ENCODE measurements at places on chromosomes 16 and 17. TPM values are rescaled to one million over a fixed set of nuclear protein-coding genes. Genes with fewer than 3 reads are reported as not detected.

DNA sequence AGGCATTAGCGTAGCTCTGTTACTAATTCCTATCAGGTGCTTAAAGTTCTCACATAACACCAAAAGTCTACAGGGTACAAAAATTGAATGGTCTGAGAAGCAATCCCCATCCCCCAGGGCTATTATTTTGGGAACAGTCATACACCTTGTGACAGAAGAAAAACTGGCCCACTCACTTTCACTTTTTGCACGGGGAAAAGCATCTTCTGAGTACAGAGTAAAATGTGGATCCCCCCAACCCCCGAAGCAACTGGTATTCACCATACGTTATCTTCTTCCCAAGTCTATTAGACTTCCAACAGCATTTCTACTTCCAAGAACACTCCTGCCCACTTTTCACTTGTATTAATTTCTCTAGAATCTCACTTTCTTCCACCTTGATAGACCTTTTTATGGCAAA, 11.8 kb downstream of the GGA3 start:
- DNase-seq, result no peak

Gene KRT9
- not detected for total RNA-seq

- DNase-seq, result no peak
These were observed 53.5 kb downstream of the C17orf58 start for GRCh38 chr17:67942810-67943209.

DNA sequence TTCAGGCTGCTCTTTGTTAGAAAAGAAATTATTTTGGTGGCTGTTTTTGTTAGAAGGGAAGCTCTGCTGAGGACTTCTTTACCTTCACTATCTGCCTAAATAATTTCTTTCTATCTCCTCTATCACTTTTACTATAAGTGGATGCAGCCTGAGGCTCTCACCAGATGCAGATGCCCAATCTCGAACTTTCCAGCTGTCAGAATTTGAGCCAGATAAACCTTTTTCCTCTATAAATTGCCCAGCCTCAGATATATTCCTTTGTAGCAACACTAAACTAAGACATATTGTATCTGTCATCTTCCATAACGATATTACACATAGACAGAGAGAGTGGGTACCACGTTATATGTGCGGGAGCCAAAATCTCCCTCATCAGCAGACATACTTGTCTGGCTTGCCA, 15.7 kb upstream of the CDH8 start:
- no peak for DNase-seq

GRCh38 chr16:67641779-67642708, 2.9 kb upstream of the CARMIL2 start:
- no peak for DNase-seq

Gene KRTAP4-6
- not detected for total RNA-seq

DNA sequence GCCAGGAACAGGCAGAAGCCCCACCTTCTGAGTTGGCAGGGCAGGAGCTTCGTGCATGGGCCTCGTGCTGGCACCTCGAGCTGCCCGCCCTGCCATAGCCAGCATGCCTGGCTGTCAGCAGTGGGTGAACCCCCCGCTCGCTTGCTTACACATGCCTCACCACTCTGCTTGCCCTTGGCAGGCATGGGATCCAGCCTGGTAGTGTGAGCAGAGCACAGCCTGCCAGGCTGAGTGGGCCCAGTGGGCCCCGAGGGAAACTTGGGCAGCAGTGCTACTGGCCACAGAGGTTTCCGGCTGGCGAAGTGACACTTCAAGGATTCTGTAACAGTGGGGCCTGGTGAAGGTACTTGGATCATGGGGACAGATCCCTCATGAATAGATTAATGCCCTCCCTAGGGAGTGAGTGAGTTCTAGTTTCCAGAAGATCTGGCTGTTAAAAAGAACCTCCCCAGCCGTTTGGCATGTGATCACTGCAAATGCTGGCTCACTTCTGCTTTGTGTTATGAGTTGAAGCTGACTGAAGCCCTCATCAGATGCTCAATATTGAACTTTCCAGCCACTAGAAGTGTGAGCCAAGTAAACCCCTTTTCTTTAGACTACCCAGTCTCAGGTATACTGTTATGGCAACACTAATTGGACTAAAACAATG, 114.7 kb downstream of the BCAS3 start:
- no peak for DNase-seq

GRCh38 chr17:71203953-71204352, 916.9 kb upstream of the SOX9 start:
- DNase-seq, result no peak

Gene YBX2
- 23.6 TPM for total RNA-seq

Gene CMTM2
- total RNA-seq, result not detected

Gene NPB
- total RNA-seq, result not detected

DNA sequence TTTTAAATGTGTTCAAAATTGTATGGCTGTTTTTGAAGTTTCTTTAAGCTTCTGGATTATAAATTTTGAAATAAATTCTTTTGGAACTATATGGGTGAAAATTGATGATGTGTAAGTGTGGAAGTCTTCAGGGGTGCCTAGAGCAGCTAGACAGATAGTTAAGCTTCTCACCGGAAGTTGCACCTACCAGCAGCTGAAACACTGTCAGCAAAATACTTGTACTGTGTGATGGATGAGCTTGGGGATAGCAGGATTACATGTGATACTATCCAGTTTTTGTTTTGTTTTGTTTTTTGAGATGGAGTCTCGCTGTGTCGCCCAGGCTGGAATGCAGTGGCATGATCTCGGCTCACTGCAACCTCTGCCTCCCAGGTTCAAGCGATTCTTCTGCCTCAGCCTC, 19.7 kb downstream of the RBL2 start:
- no peak for DNase-seq

DNA sequence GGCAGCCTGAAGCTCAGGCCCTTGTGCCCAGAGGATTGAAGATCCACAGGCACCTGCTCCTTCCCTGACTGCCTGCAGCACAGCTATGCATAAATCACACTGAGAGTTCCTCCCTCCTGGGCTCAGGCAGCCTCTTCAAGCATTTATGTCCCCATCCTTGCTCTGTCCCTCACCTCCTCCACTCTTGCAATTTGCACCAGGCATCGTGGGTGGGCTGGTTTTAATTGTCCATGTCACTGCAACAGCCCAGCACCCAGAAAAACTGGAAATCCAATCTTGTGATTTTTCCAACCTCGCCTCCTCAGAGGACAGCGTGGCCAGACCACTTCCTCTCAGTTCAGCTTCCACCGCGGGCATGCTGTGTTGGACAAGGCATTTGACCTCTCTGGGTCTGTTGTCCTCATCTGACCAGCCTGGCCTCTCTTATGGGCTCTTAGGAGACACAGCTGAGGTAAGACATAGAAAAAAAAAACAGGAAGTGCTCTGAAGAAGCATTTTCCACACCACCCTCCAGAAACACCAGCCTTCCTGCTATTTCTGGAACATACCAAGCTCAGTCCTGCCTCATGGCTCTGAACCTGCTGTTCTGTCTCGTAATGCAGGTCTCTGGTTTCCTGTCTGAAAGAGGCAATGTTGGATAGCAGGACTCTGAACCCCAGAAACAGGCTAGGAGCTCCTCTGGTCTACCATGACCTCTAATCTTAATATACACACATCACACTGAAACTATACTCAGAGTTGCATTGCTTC, 8.3 kb downstream of the TMEM114 start:
- no peak for DNase-seq

GRCh38 chr16:59878479-59878878, 1144.4 kb upstream of the GOT2 start:
- no peak for DNase-seq

- no peak for DNase-seq
These were observed 29.8 kb upstream of the RASD1 start for GRCh38 chr17:17525956-17526355.

Gene CAVIN1
- total RNA-seq, result 21.9 TPM

All from left colon (tissue), 2 donors.